A673 (cell line): ENCODE measurements at places on chromosomes 1 and 21.

- DNase-seq, result no peak
These were observed 7.5 kb downstream of the NBPF1 start for GRCh38 chr1:16605532-16606505.

DNA sequence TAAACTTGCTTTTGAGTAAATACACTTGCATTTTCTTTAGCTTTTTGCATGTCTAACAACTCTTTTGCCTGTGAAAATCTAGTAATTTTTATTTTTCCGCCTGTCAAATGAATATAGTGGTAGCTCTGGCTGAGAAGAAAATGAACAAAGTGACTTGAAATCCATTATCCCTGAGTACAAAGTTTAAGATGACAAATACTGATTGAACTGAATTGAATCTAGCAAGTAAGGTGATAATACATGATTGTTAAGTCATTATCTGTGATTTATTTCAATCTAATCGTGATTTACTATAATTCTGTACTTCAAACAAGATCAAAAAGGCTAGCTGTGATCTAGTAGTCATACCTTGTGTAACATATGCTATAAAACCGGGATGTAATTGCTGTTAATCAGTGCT, 42.8 kb downstream of the CHRM3 start:
- DNase-seq, result no peak

DNA sequence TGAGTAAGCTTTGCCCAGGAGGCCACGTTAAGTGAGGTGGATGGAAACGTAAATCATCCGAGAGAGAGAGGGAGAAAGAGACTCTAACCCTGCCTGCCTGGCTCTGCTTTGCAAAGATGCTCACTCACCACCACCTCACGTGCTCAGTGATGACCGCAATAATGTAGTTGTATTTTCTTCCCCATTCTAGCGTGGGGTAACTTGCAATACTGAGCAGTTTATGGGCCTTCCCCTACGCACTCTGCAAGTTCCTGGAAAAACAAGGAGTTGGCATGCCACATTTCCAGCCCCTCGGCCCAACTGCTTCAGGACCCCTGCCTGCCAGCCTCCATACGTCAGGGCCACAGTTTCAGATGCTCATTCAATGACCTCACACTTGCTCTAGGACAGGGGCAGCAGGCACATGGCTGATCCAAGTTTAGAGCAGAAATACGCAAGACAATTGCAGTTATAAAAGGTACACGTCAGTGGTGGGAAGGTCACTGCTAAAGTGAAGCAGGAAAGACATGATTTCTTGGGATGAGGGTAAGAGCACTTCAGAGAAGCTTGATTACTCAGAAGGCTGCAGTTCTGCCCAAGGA, 112.5 kb upstream of the RAB4A start:
- DNase-seq, result no peak

DNA sequence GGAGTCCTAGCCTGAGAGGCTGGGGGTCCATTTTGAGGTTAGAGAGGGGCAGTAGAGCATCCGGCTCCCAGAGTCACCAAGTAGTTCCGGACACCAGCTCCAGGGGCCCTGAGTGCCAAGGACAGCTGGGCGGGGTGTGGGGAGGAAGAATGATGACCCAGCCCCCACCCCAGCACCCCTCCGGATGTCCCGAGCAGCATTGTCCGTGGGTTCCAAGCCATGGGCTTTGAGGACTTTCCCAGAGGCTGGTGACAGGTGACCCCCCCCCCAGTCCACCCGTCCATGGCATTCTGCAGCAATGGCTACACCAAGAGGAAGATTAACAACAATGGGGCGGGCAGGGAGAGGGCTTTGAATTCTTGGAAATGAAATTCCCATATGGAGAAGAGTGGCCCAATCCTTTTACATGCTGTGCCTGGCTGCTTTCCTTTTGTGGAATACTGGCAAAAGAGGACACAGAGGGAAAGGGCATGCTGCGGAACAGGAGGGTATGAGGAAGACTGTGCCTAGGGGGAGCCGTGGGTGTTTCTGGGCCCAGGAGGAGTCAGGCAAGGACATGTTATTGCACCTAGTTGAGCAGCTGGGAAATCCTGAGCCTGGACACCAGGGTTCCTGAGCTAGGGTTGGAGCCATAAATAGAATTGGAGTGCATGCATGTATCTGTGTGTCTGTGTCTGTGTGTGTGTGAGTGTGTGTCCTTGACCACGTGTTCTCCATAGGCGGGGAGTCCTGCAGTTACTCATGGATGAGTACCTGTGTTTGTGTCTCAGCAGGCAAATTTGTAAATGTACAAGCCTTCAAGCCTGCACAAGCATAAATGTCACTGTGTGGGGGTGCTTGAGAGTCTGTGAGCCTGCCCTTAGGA, 956 bp downstream of the ATP1A2 start:
- no peak for DNase-seq

GRCh38 chr21:33261635-33262034, 4.5 kb upstream of the IL10RB start:
- no peak for DNase-seq

DNA sequence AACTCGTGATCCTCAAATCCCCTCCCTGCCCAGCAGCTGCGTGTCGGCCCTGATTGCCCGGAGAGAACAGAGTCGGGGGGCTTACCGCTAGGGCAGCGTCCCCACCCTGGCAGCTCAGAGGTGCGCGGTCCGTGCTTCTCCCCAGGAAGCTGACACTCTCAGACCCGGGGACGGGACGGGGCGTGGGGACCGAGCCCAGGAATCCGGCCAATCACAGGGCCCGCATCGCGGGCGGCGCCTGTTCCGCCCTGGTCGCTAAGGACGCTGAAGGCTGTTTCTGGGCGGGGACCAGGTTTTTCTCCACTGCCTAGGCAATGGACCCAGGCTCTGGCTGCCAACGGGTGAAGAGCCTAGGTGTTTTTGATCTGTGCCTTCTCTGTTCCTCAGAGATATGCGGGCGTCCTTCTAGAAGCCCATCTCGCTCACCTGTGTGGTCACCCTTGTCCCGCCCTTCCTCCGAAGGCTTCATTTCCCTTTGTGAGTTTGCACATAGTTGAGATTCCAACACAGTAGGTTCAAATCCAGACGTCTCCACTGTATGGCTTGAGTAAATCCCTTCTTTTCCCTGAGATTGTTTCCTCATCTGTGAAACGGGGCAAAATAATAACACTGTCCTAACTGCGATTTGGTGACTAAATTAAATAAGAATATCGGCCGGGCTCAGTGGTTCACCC, at the start of gene C1orf87:
TSS of gene C1orf87 (minus strand) at position 166 of the 674 bp plus-strand sequence. CDS start 1,127 bp downstream, outside the sequence.
- DNase-seq, result no peak

DNA sequence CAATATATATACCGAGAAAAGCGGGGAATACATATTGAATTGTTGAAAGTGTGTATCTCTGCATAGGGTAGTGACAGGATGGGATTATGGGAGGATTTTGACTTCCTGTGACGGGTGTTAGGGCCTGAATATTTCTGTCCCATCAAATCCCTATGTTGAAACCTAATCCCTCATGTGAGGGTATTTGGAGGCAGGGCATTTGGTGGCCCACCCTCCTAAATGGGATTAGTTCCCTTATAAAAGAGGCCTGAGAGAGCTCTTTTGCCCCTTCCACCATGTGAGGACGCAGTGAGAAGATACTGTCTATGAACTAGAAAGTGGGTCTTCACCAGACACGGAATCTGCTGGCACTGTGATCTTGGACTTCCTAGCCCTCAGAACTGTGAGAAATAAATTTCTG, 137.3 kb downstream of the ZSCAN20 start:
- DNase-seq, result no peak

GRCh38 chr1:21963477-21964217, 13.2 kb upstream of the CELA3B start:
- DNase-seq, result peak; percentile 66

DNA sequence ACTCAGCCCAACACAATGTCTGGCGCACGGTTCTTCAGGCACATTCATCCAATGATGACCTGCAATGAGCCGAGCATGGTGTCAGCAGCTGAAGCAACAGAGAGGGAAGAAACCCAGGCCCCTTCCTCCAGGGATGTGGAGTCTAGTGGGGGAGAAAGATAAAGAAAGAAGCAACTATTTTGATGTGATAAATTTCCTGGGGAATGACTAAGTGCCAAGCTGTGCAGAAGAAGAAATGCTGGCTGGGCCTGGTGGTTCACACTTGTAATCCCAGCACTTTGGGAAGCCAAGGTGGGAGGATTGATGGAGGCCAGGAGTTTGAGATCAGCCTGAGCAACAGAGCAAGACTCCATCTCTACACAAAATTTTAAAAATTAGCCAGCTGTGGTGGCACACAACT, 561.8 kb downstream of the KIF26B start:
- no peak for DNase-seq

DNA sequence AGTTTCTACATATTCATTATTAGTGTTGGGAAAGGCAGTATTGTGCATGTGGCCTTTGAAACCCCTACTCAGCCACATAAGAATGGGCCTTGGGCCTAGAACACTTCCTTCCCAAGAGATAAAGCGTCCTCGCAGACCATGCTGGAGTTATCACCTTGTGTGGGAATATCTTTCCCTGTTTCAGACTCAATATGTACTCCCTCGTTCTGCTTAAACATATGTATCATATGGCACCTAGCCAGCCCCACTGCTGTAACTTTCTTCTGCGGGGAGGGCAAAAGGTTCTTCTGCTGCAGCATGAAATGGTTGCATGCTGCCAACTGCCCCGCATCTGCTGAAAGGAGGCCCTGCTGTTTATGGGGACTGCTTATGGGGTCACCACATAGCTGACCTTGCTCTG, 92.0 kb downstream of the CRB1 start:
- no peak for DNase-seq

DNA sequence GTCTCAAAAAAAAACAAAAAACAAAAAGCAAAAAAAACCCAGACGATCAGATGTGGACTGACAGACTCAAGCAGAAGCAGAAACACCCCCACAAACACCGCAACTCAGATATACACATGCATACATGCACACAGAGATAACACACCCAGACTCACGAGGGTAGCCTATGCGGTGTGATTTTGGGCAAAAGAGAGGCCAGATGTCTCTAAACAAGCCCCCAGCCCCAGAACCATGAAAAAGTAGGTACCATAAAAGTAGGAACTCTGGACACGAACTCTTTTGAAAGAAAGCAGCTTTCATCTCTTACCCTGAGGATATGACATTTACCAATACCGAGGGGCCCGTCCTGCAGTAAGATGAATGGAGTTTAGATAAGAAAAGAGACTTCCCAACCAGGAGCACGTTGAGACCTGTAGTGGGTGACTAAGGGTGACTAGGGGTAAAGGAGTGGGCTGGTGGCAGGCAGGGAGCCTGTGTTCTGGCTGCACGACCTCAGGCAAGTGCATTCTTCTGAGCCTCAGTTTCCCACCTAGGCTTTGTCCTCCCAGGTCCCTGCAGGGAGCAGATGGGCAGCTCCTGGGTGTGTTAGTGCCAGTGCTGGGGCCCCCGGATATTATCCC, 1.5 kb upstream of the TINAGL1 start:
- DNase-seq, result no peak

GRCh38 chr1:149849947-149850360, 49.4 kb upstream of the BOLA1 start:
- peak; percentile 10 for DNase-seq

DNA sequence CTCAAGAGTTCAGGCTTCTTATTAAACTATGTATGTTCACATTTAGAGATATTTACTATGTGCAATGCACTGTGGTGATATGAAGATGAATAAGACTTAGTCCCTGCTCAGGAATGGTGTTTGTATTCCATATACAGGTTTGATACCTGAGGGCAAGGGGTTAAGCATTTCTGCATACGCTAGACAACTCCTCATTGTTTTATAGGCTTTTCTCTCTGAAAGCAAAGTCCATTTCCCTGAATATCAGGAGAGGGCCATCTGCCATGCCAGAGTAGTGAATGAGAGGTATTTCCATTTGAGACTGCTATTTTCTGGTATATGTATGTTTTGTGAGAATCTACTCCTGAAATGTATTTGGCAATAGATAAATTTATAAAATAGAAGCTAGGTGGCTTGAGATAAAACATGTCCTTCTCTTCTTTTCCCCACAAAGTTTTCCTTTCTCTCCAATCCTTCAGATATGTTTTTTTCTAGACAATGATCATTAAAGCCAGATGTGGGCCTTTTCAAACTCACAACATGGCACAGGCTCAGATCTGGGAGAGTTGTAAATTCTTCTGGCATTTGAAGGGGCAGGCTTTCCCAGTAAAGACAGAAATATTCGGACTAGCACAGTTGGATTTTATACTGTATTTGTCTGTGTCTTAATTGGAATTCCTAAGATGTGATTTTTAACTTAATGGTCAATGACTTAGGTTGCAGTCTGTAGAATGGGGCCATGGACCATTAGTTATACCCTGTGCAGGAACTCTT, 73.3 kb upstream of the WDR26 start:
- no peak for DNase-seq

- peak; percentile 80 for DNase-seq
These were observed 9.2 kb downstream of the FCMR start for GRCh38 chr1:206912445-206913095.

GRCh38 chr1:5140962-5141361, 486.6 kb downstream of the AJAP1 start:
- no peak for DNase-seq

DNA sequence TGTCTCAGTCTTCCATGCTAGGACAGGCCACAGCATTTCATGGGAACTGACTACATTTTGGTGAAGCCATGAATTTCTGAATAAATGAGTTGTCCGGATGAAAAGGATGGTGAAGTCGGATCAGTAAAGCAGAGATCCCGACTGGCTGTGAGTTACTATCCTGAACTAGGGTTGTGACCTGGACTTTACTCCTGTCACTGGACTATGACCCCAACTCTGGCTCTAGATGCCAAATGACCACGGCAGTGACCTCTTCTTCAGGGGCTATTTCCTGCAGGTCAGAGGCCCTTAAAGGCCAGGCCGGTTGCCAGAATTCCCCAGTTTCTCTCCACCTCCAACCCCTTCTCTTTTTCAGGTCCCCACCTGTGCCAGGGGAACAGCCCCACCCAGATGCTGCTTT, 1.7 kb upstream of the NECTIN4 start:
- no peak for DNase-seq

GRCh38 chr1:20711285-20712214, 6.3 kb downstream of the KIF17 start:
- DNase-seq, result no peak

DNA sequence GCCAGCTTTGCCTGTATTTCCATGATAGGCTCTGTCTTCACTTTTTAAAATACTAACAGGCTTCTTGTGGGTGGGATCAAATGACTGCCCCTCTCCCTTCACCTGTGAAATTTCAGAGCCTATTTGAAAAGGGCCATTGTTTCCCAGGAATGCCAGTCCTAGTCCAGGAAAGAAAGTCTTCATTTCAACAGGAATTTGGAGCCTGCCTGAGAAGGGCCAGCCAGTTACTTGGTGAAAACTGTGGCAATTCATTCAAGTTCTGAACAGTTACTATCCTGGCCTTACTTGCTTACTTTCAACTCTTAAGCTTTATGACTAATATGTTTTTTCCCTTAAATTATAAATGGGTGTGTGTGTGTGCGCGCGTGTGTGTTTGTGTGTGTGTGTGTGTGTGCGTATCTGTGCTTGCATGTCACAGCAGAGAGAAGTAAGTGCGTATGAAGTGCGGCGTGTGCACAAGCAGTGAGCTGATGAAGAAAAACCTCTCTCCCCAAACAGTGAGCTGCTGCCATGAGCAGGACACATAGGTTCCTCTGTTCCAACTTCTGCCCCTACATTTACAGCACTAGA, 67.5 kb upstream of the RNPC3 start:
- no peak for DNase-seq

- DNase-seq, result no peak
These were observed 794.2 kb upstream of the ADGRL2 start for GRCh38 chr1:81006502-81006901.
